AG10803 (cell line): ENCODE measurements at places on chromosomes 7 and 10.
A peak's percentile ranks its signal among the peaks of the same experiment; 100 is the strongest.

GRCh38 chr10:66784770-66785169 is 141.1 kb upstream of the LRRTM3 start:
- peak; percentile 18 for DNase-seq

DNA sequence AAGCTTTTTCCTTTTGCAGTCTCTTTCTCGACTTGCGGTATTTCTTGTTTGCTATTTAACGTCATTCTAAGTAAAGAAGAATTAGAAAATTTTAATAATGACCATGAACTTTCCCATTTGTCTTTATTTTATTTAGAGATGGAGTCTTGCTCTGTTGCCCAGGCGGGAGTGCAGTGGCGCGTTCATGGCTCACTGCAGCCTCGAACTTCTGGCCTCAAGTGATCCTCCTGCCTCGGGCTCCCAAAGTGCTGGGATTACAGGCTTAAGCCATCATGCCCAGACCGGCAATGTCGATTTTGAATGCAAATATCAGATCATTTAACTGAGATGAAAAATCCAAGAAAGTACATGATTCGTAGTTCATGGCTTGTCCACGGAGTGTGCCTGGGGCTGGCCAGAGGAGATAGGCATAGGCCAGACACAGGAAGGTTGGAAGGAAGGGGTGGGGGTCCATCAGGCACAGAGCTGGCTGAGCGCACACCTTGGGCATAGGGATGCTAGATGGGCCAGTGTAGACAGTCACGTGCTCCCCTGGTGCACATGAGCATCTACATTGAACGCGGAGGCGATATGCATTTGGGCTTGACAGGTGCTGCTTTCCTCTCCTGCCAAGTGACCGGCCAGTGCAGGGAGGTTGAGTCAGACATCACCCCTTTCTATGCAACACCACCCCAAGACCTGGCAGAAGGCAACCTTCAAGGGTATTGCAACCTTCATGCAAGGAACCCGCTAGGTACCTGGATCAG is 38.9 kb upstream of the DAGLB start:
- no peak for DNase-seq

DNA sequence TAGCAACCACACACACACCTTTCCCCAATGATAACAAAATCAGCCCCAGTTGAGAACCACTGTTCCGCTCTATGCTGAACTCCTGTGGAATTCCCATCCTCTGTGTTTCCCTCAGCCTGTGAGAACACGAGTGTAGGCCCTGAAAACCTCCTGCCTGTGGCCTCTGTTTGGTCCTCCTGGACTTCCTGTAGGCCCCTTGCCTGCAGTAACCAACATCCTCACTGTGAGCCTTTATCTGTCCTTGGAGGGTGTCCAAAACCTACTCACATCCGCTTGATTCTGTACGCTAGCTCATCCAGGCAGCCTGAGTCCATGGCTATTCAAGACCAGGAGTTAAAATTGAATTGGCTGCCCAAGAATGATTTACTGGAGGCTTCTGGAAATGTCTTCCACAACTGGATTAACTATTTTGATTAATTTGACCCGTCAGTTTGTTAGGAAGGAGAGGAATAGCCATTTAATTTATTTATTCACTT is 149.8 kb downstream of the AKR1D1 start:
- DNase-seq, result no peak

DNA sequence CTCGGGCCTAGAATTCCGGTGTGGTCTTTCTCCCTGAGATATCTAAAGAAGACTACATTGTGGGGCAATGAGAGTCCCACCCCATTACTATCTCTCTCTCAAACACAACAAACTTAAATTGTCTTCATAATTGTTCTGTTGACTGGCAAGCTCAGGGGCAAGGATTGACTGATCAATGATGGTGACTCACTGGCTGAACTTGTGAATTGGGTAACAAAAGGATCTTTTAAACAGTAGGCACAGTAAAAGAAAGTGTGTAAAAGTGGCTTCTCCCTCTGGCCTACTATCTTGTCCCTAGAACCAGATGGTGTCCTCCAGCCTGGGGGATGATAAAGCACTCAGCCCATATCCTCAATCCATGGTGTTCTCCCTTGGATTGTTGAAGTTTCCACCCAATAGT is 63.1 kb upstream of the RAPGEF5 start:
- DNase-seq, result no peak

DNA sequence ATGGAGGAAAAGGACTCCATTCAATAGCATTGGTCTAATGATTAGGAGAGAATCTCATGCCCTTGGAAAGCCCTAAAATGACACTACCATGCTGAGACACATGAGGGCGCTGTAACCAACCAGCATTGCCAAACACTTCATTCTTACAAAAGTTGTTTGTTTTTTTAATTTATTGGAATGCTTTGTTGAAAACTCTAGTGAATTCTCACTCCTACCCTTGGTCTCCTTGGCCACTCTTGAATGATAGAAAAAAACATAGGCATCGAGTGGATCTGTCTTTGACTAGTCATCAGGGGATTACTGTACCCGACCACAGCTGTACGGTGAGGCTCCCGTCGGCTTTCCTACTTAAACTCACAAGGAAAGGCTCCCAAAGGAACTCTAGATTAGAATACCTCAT is 29.3 kb upstream of the ADD3 start:
- peak; percentile 62 for DNase-seq

GRCh38 chr7:134333943-134334342 is 17.2 kb upstream of the SLC35B4 start:
- DNase-seq, result no peak

DNA sequence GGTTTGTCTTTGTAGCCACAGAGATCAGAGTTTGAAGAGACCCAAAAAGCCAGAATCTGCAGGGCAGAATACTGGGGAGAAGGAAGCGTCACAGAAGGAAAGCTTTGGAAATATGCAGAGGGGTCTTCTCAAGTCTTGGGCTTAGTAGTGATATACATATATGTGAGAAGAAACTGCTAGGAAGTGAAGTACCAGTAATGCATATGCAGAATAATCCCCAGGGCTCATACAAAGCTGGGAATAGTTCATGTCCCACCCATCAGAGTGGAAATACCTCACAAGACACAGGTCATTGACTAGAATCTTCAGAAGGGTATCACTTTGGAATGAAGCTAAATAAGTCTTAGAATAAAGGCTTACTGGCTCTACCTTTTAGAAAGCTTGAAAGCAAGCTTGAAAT is 39.6 kb downstream of the C10orf71 start:
- no peak for DNase-seq

DNA sequence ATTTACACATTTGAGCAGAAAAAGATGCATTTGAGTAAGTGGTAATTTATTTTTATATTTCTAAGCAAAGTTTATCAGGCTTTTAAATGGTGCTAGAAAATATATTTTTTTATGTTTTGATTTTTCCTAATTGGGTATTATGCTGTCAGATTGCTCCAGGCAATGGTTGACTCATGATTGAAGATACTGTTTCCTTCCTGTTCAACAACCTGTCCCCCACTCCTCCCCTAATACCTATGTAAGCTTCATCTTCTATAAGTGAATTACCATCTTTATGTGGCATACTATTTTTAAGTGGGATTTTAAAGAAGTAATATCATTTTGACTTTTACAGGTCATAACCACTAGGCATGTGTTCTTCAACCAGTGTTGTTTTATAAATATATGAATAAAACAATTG is 21.4 kb downstream of the TSPAN13 start:
- no peak for DNase-seq

- DNase-seq, result no peak
Observed at GRCh38 chr7:106372595-106373318, 88.0 kb upstream of the NAMPT start.

- DNase-seq, result no peak
Observed at GRCh38 chr7:25686493-25686892, 458.2 kb upstream of the NPVF start.

- no peak for DNase-seq
Observed at GRCh38 chr7:16114071-16114470, 307.3 kb downstream of the CRPPA start.

DNA sequence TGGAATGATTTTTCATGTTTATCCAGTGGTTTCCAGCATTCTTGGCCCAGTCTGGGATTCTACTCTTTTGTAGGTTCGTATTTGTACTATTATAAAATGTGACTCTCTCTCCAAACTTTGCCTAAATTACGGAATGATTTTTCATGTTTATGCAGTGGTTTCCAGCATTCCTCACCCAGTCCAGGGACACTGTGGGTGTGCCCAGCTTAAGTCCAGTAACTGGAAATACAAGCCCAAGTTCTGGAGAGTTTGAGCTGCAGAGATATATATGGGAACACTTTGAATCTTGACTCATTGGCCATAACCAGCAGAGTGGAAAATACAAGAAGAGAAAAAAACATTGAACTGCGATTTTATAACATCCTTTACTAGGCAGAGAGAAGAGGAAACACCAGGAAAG is 5.9 kb upstream of the MAGI2 start:
- peak; percentile 54 for DNase-seq

DNA sequence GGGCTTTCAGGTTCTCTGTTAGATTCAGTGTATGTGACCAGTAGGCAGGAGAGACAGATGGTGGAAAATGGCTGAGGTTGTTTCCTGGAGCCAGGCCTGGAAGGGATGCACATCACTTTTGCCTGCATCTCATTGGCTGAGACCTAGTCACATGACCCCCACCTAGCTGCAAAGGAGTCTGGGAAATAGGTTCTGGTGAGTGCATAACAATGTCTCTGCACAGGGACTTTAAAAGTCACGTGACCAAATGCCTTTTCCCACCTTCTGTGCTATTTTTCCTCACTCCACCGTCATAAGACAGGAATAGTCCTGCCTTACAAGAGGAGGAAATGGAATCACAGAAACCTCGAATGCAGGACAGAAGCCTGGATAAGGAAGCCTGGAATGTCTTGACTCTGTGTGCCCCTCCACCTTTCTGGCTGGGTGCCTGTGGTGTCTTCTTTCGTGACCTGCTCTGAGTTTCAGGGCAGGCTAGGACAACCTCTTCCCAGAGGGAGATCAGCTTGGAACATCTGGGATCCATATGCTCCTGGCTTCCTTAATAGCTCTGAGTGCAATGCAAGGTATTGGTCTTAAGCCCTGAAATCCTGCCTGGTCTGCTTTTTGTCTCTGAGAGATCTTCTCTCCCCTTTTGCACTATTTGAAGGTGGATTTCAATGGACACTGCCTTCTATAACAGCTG is 139.9 kb upstream of the ZNF438 start:
- peak; percentile 91 for DNase-seq

GRCh38 chr7:8592167-8592566 is 158.8 kb downstream of the NXPH1 start:
- DNase-seq, result no peak

DNA sequence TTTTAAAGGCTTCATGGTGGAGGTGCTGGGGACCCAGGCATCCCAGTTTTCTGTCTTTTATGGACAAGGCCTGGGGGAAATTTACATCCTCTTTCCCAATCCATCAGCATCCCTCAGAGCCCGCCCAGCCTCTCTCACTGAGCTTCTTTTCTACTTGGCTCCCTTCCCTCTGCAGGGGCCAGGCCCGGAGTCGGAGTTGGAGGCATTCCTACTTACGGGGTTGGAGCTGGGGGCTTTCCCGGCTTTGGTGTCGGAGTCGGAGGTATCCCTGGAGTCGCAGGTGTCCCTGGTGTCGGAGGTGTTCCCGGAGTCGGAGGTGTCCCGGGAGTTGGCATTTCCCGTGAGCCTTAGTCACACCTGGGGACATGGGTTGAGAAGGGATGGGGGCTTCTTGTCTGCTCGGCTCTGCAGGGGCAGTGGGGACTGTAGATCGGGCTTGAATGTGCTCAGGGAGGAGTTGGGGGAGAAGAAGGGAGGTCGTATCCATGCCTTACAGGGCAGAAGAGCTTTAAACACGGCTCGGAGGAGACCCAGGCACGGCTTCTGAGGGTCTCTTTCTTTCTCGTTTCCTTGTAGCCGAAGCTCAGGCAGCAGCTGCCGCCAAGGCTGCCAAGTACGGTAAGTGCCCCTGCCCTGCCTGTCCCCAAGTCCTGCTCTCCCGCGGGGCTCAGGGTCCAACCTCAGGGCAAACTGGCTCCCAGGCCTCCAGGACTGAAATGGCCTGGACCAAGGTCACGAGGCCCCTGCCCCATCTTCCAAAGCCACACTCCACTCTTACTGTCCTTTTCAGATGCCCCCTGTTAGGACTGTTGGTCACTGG is 27.3 kb upstream of the LIMK1 start:
- DNase-seq, result no peak

DNA sequence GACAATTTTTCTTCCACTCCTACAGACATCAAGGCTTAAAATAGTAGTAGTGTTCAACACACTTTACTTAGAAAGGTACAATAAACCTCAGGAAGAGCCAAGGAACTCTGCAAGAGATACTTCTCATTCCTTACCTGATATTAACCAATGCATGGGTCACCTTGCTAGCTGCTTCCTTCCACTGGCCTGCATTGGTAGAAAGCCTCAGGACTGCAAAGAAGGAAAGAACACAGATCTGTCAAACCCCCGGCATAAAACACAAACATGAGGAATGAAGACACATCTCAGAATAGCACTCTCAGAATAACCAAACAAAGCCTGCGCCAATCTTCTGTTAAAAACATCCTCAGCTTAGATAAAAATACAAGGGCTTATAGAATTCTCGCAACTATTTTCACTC is 96.1 kb upstream of the KCNIP2 start:
- DNase-seq, result no peak

DNA sequence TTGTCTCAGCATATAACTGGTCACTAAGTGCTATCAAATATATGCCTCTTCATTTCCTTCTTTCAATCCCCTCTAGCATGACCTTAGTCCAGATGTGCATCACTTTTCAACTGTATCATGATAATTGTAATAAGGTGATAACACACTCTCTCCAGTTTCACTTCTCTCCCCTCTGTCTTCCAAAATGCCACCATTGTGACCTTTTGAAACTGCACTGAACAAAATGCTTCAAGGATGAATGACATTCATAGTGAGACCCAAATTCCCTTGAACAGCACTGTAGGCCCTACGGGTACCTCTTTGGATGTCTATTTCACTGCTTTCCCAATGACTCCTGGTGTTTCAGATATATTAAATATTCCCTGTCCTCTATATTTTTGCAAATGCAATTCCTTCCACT is 224.8 kb downstream of the DNAJB9 start:
- DNase-seq, result no peak

GRCh38 chr7:104196161-104196560 is 11.7 kb downstream of the ORC5 start:
- DNase-seq, result peak; percentile 15

DNA sequence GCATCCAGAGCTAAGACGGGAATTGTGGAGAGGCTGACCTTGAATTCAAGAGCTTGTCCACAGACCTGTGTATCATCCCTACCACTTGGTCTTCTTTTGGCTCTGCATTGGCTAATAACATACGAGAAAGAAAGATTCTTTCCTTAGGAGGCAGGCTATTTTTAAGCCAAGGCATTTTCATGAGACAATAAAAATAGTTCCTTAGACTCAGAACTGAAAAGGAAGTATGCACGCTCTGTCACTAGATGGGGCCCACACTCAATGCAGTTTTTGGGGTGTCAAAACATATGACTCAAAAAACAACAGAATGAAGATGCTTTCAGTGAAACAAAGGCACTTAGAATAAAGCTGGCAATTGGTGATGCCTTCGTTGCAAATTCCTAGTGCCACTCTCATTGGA is 265.9 kb upstream of the DGKB start:
- DNase-seq, result no peak

GRCh38 chr10:61912981-61913380 is 11.5 kb downstream of the ARID5B start:
- no peak for DNase-seq
